AG04450 (cell line): ENCODE measurements at places on chromosomes 1 and 21.

DNA sequence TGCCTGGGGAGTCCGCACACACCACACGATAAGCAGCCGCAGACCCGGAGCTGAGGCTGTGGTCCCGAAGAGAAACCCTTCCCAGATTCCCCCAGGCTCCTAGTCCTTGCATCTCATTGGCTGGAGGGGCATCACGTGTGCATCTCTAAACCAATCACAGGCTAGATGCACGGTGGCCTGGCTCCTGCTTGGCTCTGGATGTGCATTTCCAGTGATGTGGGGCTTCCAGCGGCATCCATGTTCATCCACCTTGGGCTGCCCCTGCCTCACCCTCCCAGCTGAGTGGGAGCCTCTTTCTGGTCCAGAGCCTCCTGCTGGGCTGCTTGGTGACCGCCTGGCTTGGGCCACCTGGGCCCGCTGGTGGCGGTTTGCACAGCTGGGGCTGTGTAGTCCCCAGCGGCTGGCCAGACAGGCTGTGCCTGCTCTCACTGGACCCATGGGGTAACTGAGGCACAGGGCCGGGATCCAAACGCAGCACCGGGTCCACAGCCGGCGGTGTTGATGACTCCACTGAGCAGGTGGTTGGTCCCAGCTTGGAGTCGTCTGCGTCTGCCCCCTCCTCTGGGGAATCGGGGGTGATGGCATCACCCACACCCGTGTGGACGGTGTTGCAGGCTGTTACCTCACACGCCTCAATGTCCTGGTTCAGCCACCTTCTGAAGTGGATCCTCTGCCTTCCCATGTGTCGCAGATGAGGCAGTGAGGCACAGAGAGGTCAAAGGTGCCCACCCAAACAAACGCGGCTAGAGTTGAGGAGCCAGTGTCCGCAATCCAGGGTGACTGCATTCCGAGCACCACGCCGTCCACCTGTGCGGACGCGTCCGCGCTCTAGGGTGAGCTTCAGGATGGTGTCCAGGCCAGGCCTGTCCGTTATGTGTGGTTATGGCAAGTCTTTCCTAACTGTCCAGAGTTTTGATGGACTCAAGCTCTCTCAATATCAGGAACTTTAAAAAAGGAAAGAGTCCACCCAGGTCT is 41.3 kb downstream of the COL6A1 start:
- DNase-seq = no peak

DNA sequence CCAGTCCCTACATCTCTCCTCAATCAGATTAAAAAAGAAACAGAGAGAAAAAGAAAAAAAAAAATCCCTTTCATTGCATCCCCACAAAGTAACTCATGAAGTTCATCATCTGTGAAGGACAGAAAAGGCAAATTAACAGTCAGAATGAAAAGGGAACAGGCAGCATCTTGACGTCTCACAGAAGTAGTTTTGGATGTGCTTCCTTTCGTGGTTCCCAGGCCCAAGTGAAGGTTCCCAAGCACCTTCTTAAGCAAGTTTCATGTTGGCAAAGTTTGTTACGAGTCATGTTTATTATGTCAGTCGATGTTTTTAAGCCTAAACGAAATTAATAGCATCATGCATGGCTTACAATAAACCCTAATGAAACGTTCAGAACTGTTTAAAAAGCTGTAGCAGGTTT is 475.2 kb downstream of the SETD4 start:
- DNase-seq = no peak

- no peak for DNase-seq
Observed at GRCh38 chr1:79705218-79705617, 698.7 kb upstream of the ADGRL4 start.

- DNase-seq = no peak
Observed at GRCh38 chr1:150511985-150512660, 3.4 kb upstream of the FALEC start.

DNA sequence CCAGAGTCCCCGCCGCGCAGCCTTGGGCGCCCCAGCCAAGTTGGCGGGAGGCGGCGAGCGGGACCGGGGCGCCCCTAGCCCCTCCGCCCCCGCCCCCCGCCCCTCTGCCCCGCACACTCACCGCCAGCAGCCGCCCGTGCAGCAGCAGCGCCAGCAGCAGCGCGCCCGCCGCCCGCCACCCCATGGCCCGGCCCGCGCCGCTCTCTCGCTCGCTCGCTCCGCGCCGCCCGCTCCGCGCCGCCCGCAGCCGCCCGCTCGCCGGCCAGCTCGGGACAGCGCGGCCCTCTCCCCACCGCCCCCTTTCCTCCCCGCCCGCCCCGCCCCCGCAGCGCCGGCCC is at the start of gene HSPG2:
Gene HSPG2, minus strand, starts transcription at position 277 of the 338 bp plus-strand sequence. Its CDS starts 93 bp downstream, at position 184.
- DNase-seq = no peak

DNA sequence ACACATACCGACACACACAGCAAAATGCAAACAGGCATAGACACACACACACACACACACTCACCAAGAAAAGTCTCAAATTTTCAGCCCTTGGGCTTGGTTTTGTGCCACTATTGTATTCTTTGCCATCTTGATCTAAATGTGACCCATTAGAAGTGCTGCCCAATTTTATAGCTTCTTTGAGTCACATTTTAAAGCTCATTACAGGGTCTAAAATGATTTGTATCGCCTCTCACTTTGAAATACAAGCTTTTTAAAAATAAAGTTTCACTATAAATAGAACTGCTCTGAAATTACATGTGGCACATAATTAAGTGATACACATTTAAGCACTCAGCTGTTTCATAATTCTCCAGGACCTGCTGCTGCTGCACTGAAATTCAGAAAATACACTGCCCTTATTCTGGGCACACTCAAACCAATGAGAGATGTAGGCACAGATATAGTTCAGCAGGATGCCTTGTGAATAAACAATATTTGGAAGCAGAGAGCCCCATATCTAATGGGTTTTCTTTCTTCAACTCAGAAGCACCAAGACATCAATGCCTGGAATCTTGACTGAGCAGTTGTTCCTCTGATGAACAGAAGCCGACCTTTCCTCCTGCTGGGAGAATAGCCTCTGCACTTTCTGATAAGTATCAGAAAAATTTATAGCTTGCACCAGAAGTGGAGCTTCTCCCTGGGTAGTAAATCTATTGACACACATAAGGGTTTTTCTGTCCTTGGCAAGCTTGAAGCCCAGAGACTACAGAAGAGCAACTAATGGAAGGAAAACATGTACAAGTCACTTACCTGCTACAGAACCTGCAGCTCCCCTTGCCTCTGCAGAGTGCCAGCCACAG is 37.0 kb upstream of the PLPPR4 start:
- DNase-seq = no peak

DNA sequence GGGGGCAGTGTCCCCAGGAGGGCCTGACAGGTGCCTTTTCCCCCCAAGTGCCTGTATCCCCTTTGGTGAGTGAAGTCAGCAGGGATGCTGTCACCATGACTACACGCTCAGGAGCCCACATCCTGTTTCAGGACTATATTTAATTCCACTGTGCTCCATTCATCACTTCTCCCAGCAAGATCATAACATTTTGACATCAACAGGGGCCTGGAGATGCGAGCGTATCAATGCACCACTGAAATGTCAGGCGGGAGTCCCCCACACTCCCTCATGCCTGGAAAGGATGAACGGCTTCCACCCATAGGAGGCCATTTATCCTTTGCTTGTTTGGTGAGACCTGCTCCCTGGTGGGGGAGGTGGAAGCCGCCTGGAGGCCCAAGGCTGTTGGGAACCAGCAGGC is 119.1 kb downstream of the PTPRU start:
- DNase-seq = no peak

GRCh38 chr1:75444220-75444619 is 166.7 kb downstream of the SLC44A5 start:
- no peak for DNase-seq

DNA sequence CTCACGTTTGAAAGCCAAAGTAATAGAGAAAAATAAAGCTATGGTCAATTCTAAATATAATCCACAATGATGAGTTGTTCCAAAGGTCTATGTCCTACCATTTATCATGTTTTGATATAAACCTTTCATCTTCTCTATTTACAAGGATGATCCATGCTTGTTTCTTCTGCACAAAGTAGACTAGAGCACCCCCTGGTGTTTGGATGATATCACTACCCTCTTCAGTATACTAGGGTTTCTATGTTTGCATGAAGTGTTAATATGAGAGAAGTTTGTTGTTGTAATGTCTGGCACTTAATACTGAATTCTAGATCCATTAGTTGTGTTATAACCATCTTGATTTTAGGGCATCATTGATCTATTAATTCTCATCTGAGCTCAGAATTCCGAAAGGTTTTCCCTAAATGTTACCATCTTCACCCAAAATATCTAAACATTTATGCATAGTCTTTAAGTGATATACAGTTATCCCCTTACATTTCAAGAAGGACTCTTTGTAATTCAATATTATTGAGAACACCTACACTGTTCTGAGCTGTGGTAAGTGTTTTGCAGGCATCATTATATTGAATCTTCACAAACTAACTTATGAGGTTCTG is 21.1 kb downstream of the CLDN8 start:
- no peak for DNase-seq

DNA sequence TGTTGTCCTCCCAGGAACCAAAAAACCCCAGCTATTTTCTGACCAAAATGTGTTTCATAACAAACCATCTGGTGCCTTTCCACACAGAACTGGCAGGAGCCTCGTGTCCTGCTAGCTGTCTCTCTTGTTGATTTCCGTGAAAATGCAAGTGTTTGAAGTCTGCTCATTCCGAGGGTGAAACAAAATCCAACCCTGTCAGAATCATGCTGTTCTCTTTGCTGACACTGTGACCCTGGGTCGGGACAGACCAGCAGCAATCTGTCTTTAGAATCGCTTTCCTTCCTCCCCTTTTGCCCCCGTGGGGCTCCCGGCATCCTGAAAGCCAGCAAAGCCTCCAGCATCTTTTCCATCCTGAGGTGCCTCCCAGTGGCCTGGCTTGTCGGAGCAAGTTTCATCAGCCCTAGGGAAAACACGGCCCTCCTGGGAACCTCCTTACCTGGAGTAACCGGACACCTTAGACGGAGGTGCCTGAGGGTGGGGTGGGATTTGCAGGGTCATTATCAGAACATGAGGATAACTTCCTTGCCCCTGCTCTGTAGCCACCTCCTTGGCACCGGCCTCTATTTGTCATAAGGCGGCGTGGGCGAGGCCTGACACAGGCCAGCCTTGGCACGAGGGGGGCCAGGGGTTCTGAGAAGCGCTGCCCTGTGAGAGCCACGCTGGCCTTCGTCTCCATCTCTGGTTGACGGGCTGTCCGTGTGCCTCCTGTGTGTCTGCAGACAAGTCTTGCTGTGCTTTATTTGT is 24.9 kb downstream of the LDLRAP1 start:
- DNase-seq = no peak
